ENCODE measurements at places on chromosomes 12 and 14. TPM values are rescaled to one million over a fixed set of nuclear protein-coding genes. Genes with fewer than 3 reads are reported as not detected.

The AMHR2 gene
- total RNA-seq: 12.0 TPM

The CGRRF1 gene
- 16.3 TPM for total RNA-seq

The NGB gene
- total RNA-seq: not detected

The SERPINA5 gene
- total RNA-seq: 180 TPM

The SLCO1A2 gene
- total RNA-seq: 1.9 TPM

The MTERF2 gene
- 9.3 TPM for total RNA-seq

The CISTR gene
- total RNA-seq: not detected

The CD69 gene
- total RNA-seq: 123 TPM

The DCAF5 gene
- total RNA-seq: 60.6 TPM

DNA sequence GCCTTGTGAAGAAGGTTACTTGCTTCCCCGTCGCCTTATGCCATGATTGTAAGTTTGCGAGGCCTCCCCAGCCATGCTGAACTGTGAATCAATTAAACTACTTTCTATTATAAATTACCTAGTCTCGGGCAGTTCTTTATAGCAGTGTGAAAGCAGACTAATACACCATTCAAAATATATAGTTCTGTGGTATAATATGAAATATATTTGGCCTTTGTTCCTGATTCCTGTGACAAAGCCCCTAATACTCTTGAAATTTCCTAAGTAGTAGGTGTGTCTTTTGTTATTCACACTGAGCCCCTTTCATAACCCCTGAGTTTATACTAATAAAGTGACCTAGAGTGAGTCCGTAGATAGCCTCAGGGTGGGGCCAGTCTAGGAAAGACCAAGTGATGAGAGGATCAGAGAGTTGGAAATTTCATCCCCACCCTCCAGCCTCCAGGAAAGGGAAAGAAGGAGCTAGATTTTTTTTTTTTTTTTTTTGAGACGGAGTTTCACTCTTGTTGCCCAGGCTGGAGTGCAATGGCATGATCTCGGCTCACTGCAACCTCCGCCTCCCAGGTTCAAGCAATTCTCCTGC is 19.4 kb upstream of the STRN3 start:
- no peak for DNase-seq

DNA sequence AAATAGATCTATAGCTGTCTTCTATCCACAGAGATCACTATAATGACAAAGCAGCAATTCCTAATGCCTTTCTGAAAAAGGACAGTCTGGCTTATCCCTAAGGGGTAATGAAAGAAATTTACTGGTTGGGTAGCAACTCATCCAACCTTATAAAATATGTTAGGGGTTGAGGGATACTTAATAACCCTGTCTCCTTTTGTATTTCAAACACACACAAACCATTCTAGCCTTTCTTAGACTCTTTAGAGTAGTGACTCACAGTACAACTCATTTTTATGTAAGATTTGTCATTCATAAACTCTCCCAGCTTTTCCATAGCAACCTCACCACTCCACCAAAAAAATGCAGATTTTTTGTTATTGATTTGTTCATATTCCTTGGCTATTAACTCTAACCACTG is 167.9 kb downstream of the FSCB start:
- DNase-seq: no peak

DNA sequence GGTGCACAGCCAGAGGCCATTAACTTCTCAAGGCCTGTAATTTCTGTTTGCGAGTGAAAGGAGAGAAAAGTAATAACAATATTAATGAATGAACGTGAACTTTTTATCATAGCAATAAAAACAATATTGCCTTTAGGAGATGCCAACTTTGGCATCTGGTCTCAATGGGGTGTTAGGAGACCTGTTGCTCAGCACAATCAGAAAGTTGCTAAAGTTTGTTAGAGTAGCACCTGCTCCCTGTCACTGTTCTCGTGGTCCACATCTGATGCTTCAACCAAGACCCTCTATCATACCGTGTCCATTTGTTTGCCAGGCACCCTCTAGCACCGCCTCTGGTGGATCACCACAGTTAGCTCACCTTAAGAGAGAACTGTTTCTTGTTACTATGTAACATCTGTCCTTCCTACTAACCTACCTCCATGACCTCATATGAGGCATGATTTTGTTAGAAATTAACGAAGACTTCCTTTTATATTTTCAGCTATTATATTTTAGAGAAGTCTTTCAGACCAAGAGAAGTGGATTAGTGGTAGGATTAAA is 12.5 kb upstream of the CLEC4E start:
- no peak for DNase-seq

GRCh38 chr12:42854826-42855225 is 265.3 kb upstream of the PRICKLE1 start:
- no peak for DNase-seq

- DNase-seq: no peak
Measured at GRCh38 chr12:65313719-65314317, 35.3 kb downstream of the MSRB3 start.

GRCh38 chr12:92403210-92404175 is 257.8 kb upstream of the BTG1 start:
- no peak for DNase-seq

DNA sequence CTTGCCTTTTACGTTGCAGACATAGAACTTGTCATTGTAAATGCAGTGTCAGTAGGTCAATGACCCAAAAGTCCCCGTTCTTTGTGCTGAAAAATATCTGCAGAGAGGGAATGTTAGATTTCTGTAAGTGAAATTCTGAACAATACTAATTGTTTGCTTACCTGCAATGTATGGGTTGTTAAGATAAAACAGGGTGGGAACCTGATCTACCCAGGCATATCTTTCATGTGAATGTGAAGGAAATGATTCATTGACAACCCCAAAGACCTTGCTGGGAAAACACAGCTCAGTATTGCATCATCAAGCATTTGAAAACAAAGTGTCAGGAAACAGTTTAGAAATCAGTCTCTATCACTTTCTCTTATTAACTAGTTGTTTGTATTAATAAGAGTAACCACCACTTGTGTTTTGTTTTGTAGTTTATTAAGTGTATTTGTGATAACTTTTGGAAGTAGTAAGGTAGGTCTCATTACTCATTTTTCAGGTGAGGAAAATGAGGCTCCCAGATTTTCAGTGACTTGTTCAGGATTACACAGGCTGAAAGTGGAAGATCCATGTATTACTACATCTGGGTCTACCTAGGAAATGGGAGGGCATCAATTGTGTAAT is 57.9 kb upstream of the SLC38A2 start:
- no peak for DNase-seq

- DNase-seq: no peak
Measured at GRCh38 chr14:22554498-22555383, 34.3 kb downstream of the DAD1 start.
